ENCODE measurements at places on chromosomes 6 and 20.

GRCh38 chr20:50980851-50981713 lies 22.5 kb downstream of the MOCS3 start:
- DNase-seq, result peak; percentile 61

GRCh38 chr20:41142919-41143318 lies 5.6 kb downstream of the PLCG1 start:
- no peak for DNase-seq

DNA sequence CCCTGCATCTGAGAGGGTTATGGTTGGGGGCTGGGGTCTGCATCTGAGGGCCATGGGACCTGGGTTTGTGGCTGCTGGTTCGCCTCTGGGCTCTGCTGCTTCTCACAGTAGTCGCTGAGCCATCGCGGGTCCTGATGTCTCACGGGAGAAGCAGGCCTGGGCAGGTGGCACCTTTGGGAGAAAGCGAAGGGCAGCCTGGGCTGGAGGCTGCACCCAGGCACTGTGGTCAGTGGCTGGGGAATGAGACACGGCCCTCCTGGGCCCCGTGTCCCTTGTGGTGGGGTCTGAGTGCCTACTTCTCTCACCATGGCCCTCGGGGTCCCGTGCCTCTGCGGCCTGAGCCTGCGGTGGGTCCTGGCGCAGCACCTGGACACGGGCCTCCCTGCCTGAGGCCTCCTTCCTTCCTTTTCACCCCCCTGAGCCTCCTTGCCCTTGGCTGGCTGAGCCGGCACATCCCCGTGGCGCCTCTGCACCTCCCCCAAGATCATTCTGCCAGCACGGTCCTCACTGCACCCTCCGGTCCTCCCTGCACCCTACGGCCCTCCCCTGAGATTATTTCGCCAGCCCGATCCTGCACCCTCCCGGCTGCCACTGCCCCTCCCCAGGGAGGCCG lies 206.0 kb downstream of the ERMARD start:
- DNase-seq, result no peak

DNA sequence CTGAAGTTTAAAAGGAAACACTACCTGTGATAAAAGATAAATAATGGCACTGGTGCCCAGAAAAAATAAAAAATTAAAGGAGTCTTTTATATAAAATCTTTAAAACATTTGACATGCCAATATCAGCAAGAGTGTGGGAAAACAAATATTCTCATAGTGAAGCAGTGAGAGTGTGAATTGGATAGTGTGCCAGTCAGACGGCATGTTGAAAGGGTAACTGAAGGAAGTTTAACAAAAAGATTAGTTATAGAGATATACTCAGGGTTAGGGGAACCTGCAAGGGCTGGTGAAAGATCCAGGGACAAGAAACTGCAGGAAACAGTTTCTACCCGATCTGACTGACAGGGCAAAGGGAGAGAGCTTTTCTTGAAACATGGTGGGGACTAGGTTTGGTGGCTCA lies 22.2 kb upstream of the GMNN start:
- no peak for DNase-seq

- no peak for DNase-seq
Observed at GRCh38 chr20:823574-823902, 10.0 kb upstream of the FAM110A start.

DNA sequence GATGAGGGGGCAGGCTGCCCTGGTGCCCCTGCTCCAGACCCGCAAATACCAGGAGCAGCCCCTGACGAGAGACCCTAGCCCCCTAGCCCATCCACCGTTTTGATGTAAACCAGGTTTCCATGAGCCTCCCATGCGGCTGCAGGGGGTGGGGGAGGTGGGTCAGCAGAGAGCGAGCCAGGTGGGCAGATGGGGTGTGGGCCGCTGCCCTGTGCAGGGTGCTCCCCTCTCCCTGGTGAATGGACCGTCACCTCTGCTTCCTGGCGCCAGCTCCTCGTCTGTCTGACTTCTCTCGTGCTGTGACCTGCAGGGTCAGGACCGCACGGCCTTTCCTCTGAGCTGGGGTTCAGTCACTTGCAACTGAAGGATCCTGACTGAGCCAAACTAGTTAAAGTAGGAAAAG lies 15.7 kb upstream of the BHLHE23 start:
- DNase-seq, result no peak

- no peak for DNase-seq
Observed at GRCh38 chr6:115976321-115976870, 84.3 kb downstream of the FRK start.

DNA sequence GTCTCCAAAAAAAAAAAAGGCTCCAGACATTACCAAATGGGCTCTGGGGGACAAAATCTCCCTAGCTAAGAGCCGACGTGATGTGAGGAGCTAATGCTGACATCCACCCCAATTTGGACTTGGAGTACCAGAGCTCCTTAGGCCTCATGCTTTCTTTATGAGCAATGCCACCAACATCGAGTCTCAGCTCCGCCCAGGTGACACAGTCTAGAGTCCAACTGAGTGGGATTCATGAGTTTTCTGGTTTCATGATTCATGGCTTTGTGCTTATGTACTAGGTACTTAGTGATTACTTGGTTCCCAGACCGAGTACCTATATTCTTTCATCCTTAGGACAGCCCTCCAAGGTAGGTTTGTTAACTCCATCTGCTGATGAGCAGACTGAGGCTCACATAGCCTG lies 4.4 kb downstream of the ANKRD60 start:
- DNase-seq, result no peak

DNA sequence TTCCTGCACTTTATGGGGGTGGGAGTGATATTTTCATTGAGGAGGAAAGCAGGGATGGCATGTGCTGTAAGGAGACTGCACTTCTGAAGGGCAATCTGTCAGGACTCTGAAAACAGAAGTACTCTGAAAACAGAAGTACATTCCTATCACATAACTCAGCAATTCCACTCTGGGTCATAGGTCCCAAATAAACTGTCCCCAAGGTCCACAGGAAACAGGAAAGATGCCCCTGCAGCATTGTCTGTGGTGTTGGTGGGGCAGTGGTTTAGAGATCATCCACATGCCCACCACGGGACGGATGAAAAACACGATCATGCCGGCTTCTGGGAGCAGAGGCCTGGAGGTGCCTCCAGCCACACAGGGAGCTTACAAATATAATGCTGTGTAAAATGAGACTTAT lies 150.3 kb downstream of the OTOR start:
- no peak for DNase-seq

DNA sequence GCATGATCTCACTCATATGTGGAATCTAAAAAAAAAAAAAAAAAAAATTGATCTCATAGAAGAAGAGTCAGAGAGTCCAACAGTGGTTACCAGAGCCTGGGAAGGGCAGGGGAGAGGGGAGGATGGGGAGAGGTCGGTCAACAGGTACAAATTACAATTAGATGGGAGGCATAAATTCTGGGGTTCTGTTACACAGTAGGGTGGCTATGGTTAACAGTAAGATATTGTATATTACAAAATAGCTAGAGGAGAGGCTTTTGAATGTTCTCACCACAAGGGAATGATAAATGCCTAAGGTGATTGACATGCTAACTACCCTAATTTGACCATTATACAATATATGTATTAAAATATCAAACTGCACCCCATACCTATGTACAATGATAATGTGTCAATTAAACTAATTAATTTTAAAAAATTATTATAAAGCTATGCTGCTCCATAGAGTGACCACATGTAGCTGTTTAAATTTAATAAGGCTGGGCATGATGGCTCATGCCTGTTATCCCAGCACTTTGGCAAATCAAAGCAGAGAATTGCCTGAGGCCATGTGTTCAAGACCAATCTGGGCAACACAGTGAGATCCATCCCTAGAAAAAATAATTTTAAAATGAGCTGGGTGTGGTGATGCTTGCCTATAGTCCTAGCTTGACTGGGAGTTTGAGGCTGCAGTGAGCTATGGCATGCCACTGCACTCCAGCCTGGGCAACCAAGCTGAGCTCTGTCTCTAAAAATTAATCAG lies 70.9 kb downstream of the SNX5 start:
- no peak for DNase-seq

GRCh38 chr20:49386848-49387580 lies 95.5 kb downstream of the KCNB1 start:
- DNase-seq, result no peak

DNA sequence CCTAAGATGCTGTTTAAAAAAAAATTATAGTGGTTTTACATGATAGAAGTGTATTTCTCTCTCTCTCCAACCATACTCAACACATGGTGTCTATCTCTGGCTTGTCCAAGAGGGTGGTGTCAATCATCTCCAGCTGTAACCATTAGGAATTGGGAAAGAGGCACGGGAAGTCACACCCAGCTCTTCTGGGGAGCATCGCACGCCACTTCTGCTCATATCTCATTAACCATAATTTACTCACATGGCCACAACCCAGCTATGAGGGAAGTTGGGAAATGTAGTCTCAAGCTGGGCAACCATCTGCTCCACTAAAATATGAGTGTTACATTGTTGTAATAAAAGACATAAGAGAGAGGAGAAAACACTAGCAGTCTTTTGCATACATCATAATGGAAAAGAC lies 30.4 kb upstream of the TSHZ2 start:
- no peak for DNase-seq

DNA sequence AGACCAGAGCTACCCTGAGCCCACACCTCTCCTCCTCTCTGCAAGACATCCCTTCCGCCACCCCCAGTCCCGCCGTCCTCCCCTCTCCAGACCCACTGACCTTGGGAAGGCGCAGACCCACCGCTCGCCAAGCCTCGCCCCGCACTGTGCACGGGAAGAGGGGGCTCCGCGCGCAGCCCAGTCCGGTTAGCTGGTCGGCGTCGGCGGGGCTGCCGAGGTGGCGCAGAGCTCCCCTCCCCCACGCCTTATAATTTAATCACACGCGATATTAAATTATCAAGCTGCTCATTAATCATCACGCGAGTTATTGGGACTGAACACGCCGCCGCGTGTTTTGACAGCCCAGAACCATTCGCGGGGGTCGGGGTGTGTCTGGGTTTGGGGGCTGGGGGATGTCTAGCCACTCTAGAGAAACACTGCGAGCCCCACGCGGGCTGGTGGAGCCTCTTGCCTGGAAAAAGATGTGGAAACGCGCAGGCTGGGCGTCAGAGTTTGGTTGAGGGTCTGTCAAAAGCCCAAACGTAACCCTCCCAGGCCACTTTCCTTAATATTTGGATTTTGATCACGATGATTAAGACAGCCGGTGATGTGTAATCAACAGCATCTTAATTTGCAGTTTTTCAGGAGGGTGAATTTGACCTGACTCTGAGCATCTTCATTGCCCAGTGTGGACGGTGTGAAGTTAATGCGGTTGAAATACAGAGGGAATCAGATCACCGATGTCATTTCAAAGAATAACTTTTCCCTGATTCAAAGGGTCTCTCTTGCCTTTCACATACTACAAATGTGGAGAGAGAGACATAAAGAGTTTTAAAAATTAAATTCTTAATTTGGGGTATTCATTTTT lies at the start of gene LINC00237:
TSS of gene LINC00237 (minus strand) at position 188 of the 847 bp plus-strand sequence.
- no peak for DNase-seq

DNA sequence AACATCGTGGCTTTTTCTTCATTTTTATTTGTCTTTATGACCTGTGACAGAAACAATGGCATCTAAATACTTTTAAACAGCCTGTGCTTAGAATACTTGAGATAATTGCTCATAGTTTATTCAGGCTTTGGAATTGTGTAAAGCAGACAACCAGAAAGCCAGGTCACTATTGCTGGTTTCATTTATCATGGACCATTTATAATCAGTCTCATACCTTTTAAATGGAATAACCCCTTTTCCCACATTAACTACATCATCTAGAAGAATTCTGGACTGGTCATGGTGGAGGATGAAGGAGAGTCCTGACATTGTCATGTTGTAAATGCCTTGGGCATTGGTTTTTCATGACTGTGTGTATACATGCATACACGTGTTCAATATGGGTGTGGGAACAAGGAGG lies 661.5 kb downstream of the EPM2A start:
- DNase-seq, result no peak

- DNase-seq, result peak; percentile 46
Observed at GRCh38 chr6:136547336-136547735, 2.9 kb downstream of the MAP7 start.

- no peak for DNase-seq
Observed at GRCh38 chr6:161682982-161683381, 409.1 kb upstream of the AGPAT4 start.

DNA sequence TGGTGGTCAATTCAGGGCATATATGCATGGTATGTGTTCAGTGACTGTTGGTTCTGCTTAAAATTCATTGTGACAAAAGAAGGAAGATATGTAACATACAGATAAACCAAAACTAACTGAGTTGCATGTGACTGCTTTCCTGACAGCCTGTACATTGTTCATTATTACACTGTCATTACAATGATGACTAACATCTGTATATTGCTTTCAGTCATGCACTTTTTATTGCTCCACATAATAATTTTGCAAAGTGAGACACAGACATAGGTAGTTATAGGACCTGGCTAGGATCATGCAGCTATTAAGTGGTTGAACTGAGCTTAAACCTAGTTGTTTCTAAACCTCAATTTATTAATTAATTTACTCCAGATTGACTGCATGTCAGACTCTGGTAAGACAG lies 703.2 kb downstream of the HDGFL1 start:
- DNase-seq, result no peak

GRCh38 chr6:127857051-127857637 lies 43.7 kb downstream of the THEMIS start:
- DNase-seq, result no peak

DNA sequence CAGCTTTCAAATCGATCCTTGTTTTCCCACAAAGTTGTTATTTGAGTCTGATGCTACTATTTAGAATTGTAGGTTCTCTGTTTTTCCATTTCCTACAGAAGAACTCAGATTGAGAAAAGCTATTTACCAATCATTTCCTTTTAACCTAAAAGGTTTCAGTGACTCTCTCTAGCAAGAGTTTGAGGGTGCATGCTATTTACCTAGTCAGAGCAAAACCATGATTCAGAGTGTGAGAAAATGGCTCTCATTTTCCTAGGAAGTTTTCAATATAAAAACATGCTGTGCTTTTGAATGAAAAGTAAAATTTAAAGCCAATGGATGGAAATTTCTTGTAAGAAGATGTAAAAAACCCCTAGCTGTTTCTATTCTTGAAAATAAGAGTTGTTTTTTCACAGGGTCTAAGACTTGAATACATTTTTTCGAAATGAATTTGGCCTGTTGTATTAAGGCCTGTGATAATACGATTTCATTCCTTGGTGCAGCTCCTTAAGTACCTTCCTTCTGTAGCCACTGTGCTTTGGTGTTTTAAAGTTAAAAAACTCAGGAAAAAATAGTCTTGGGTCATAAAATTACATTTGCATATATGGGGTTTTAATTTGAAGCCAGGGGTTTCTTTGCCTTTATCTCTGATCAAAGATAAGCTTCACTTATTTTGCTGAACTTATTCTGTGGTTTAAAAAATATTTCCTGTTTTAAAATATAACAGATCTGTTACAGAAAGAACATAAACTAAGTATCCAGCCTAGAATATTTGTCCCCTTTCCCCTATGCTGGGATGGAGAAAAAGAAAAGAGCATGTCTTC lies 18.0 kb upstream of the RSPH3 start:
- DNase-seq, result no peak

DNA sequence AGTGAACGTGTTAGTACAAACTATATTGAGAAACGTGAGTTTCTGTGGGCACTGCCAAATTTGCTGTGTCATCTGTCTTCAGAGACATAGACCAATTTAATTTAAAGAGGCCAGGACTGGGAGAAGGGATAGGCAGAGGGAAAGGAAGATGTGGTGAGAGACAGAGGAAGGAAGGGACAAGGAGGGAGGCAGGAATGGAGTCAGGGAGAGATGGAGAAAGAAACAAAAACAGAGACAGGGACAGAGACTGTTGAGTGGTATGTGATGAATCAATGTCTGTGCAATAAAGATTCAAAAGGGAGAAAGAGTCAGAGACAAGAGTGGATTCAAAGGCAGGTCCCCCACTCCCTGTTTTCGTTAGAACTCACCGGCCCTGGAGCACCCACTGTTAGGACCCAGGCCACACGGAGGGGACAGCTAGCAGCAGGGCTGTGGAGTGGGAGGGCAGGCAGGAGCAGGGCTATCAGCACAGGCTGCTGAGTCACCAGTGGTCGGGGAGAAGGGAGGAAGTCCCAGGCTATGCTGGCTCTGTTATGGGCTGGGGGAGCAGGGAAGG lies 51.6 kb upstream of the CHD6 start:
- DNase-seq, result no peak

All from HuH-7 (cell line).